ENCODE measurements at places on chromosomes 2 and 18.
A peak's percentile ranks its signal among the peaks of the same experiment; 100 is the strongest.

- DNase-seq: peak; percentile 64
Observed at GRCh38 chr2:191150600-191151330, at the start of gene STAT4. TSS of gene STAT4 (minus strand) at chr2:191150994. CDS start at chr2:191148203, 2,791 bp downstream.

- DNase-seq: no peak
Observed at GRCh38 chr18:54762386-54762785, 65.9 kb upstream of the RAB27B start.

DNA sequence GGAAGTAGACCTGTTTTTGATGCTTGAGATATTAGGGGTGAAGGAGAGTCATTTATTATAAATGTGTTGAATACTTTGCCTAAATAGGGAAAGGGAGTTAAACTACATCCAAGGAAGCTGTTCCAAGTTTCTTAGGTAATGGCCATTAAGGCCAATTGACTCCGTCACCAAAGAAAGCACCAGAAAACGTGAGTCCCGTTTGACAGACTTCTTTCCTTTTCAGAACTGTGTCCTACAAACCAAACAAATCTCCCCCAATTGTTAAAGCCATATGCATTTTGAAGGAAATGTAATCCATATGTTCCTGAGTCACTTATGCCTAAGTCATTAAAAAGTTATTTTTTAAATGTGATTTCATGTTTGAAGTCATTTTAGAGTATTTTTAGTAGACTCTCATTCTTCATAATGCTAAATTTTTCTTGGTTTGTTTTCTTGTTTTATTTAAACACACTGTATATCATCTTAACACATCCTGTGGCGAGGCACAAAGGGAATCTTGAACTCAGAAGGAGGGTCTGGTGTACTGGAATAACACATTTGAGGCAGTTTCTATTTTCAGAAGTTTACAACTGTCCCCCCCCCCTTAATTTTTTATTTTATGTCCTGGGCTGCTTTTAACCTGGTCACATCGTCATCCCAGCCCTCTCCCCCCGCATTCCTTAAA is 133.7 kb downstream of the RHBDD1 start:
- no peak for DNase-seq

GRCh38 chr2:196977507-196977906 is 51.0 kb upstream of the PGAP1 start:
- no peak for DNase-seq

DNA sequence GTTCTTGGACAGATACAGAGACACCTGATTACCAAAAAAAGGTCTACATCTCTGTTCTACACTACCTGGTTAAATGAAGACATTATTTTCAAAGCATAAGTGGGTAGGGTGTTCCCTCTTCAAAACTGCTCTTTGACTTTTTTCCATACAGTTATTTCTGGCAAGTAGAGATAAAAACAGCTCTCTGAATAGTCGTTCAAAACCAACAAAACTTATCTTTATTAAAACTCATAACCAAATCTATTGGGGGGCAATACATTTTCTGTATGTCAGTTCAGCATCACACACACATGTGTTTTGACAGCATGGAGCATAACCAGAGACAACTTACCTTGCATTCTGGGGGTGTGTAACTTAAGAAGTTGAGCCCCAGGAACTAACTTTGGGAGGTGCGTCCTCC is 149.0 kb upstream of the EPC2 start:
- no peak for DNase-seq

GRCh38 chr2:215687149-215688031 is 251.5 kb upstream of the FN1 start:
- DNase-seq: no peak

- DNase-seq: no peak
Observed at GRCh38 chr18:69982417-69982816, 34.7 kb upstream of the CD226 start.

DNA sequence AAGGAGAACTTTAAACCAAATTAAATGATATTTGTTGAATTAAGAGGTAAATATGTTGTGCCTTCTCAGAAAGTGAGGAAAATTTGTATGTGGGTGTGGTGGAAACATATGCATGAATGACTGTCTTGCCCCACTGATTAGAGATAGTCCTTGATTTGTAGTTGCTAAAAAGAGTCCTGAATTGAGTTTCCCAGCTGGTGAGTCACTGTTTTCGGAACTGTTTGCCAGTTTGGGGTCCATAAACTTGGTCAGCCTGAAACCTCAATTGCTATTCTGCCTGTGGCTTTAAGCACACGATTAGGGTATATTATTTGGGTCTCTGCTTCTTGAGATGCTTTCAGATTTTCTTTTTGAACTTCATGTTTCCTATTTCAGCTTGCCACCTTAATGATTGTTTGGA is 53.3 kb downstream of the PIKFYVE start:
- no peak for DNase-seq

All from CD8-positive, alpha-beta T cell (primary cell).